Stimulated activated CD4-positive, alpha-beta T cell treated with anti-CD3 and anti-CD28 coated beads, Interleukin-15, amount 100 ng/mL, for 1 hour (primary cell): ENCODE measurements at places on chromosomes 11 and 22.

DNA sequence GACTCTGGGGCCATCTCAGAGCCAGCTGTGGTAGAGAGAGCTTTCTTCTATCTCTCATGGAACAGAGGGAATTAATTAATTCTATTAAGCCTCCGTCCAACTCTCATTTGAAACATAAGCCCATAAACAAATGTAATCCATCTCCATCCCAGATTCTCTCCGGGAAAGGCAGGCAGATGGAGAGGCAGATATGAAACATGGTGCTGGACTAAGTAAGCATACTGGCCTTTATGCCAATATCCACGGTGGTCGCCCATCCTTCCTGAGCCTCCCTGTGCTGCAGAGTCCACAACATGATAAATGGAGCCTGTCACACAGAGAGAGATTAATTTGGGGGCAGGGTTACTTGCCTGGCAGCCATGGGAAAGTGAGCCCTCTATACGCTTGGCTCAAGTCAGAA is 44.8 kb downstream of the PRR5L start:
- no peak for DNase-seq

GRCh38 chr11:9003573-9004182 is at the start of gene NRIP3:
Gene NRIP3, minus strand, starts transcription at chr11:9004001. Its CDS starts 66 bp downstream, at chr11:9003935.
- DNase-seq, result peak; percentile 62

DNA sequence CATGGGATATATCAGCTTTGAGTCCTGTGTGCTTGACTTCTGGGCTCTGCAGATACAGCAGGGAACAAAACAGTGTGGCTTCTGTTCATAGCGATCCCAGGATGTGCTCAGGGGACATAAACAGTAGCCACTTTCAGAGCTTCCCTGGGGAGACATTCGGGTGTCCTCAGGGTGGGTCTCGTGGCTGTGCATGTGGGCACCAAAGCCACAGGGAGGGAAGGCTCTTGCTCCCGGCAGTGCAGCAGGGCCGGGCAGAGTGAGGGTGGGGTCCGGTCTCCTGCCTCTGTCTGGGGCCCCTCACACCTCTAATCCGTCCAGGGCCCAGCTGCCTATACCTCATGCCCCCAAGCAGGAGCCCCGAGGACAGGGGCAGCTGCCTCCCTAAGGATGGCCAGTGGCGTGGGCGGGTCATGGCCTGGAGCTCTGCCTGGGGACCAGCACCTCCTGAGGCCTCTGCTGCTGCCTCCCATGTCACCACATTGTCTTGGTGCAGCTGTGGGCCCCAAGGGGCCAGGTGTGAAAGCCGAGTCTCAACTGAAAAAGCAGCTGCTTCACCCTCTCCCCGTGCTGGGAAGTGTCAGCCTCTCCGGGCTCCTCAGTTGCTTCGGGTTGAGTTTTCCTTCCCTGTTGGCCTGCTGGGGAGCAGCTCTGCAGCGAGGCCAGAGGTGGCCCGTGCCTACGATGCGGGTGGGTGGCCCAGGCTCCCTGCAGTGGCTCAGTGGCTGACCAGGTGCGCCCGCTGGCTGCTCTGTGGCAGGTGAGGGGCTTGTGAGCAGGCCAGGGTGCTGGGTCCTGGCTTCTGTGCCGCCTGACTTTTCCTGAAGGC is 3.8 kb downstream of the TPCN2 start:
- no peak for DNase-seq

DNA sequence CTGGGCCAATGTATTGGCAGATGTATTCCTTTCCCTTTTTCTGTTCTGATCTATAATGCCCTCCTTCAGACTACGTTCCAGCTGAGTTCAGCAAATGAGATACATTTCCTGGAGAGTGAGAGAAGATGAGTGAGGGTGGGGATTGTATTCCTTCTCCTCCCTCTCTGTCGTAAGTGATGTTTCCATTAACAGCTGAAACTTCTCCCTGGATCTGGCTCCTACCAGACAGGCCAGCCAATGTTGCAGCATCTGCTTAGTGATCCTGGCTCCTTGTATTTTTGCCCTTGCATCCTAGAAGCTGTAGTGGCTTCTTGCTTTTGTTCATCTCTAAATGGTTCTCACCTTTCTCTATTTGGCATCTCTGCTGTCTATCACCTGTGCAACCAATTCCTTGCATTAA is 48.2 kb upstream of the MTMR2 start:
- DNase-seq, result no peak

- DNase-seq, result no peak
These were observed 14.2 kb downstream of the SMCO4 start for GRCh38 chr11:93528757-93529645.

- no peak for DNase-seq
These were observed 9.2 kb downstream of the SOX10 start for GRCh38 chr22:37975153-37975552.
